HL-60 (cell line): ENCODE measurements at places on chromosomes 12 and 14.

DNA sequence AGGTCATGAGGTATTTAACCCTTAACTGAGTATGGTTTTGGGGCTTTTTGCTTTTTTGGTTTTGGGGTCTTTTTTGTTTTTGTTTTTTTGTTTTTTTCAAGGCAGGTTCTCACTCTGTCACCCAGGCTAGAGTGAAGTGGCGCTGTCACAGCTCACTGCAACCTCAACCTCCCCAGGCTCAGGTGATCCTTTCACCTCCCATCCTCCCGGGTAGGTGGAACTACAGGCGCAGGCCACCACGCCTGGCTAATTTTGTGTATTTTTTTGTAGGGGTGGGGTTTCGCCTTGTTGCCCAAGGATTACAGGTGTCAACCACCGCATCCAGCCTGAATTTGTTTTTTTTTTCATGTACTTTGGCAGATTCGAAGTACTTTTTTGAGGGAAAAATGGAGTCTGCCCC is 19.9 kb downstream of the RAP1B start:
- no peak for DNase-seq

DNA sequence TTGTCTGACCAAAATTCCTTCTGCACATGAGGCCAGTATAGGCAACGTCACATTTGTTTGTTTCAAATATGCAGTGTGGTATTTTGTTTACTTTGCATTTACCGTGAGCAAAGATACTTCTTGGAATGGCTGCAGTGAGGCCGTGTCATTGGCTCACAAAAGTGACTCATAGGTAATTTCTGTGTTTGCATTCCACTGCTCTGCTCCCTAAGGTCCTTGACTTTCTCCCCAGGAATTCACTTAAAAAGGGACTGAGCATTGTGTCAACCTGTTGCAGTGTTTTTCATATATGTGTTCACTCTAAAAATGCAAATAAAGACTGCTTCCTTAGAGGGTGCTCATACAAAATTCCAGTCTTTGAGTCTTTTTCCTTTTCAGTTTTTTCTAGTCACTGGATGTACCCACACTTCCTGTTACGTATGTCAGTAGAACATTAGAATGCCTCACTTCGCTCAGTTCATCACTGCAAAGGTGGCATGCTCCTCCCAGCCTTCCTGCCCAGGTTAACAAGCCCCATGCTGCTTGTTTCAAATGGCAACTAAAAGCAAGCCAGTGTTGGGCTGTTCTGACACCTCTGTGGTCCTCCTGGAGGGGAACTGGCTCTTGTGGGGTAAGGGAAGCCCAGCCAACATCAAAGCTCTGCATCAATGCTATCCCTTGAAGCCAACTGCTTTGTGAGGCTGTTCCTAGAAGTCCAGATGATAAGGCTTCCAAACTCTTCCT is 9.1 kb downstream of the C12orf76 start:
- no peak for DNase-seq

GRCh38 chr14:81068176-81068782 is 112.9 kb downstream of the TSHR start:
- no peak for DNase-seq

DNA sequence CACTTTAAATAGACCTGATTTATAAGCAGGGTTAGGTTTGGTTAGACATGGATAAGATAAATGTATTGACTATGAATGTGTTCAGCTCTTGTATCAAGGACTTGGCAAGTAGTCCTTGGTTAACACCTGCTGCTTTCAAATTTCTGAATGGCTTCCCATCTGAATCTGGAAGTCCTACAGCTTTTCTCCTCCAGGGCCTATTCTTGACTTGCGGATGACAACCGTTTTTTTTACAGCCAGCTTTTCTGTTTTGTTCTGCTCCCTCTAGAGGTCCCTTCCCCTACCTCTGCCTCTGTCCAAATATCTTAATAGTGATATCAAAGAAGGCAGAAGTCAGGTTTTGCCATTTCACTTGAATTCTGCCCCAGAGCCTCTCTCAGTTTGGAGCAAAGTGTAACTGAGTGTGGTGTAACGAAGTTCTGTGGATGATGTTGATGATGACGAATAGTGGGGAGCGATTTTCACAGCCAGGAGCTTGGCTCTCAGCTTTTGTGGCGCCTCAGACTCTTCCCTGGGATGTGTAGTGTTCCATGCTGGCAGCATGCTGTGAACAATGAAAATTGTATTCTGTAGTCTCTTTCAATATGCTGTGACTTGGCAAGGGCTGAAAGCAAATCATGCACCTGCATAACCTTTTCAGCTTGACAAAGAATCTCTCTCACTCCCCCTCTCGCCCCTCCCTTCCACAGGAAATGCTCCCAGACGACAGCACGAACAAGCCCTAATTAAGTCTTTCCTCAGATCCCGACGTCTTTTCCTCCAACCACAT is 5.0 kb upstream of the SLC4A8 start:
- no peak for DNase-seq

- no peak for DNase-seq
Measured at GRCh38 chr12:128594521-128594920, 229.2 kb downstream of the SLC15A4 start.

GRCh38 chr12:3077572-3078081 is 448 bp downstream of the TSPAN9 start:
- no peak for DNase-seq

- no peak for DNase-seq
Measured at GRCh38 chr14:59848671-59849070, 21.9 kb downstream of the RTN1 start.

- no peak for DNase-seq
Measured at GRCh38 chr14:100784523-100785337, 41.2 kb upstream of the MEG3 start.

DNA sequence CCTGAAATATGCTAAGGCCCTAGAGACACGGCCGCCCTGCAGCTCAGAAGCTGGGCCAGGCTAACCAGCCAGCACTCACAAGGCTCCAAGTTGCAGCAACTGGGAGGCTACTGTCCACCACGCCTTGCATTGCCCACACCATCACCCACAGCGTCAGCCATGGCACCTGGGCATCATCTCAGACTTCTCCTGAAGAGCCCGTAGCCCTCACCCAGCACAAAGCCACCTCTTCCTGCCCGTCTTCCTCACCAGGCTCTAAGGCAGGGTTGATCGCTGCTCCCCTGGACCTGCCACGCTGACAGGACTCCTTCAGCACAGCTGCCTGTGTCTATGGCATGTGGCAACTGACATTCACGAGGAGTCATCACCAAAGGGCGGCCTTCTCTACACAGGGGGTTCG is 38.1 kb downstream of the CDC42BPB start:
- DNase-seq = no peak

DNA sequence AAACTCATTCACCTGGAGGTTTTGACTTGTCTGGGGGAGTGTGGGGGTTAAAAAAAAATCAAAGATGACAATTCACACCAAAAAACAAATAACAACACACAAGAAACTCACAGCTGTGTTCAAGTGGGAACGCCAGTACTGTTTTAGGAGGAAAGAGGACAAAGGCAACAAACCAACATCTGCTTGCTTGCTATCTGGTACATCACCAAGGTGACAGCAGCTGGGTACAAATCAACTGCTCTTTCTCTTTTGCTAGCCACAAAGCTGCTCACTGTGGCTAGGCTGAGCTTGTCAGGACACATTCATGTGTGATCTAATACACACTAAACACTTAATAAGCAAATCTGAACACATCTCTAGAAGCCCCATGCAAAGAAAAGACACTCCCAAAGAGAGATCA is 128.0 kb upstream of the RAP1B start:
- DNase-seq = no peak

GRCh38 chr12:122161682-122162081 is 12.3 kb downstream of the IL31 start:
- DNase-seq = peak; percentile 9

- DNase-seq = no peak
Measured at GRCh38 chr12:43762596-43762995, 3.8 kb downstream of the IRAK4 start.

GRCh38 chr12:27260746-27261145 is 16.7 kb downstream of the STK38L start:
- no peak for DNase-seq

DNA sequence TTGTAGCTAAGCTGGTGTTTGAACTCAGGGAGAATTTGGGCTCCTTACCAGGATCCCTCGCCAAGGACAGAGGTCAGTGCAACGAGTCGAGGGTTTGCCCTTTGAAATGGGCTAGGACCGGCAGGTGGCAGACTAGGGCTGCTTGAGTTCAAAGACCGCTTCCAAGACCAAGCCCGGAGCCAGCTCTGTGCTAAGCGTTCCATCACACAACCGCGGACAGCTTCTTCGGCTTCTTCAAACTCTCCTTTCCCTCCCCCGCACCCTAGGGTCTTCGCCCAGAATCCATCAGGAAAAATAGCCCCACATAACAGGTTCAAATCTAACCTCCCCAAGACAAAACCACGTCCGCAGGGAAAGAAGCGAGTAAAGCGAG is 705 bp upstream of the FLVCR2 start:
- peak; percentile 76 for DNase-seq

GRCh38 chr12:99910342-99910741 is 74.4 kb downstream of the ANKS1B start:
- no peak for DNase-seq

DNA sequence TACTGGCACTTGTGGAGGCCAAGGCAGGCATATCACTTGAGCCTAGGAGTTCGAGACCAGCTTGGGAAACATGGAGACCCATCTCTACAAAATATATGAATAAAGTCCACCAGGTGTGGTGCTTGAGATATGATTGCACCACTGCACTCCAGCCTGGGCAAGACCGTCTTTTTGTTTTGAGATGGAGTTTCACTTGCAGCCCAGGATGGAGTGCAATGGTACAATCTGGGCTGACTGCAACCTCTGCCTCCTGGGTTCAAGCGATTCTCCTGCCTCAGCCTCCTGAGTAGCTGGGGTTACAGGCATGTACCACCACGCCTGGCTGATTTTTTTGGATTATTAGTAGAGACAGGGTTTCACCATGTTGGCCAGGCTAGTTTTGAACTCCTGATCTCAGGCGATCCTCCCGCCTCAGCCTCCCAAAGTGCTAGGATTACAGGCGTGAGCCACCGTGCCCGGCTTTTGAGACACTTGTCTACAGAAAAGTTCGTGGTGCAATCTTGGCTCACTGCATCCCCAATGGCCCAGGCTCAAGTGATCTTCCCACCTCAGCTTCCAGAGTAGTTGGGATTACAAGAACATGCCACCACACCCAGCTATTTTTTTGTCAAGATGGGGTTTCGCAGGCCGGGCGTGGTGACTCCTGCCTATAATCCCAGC is 16.3 kb upstream of the ATP5F1B start:
- no peak for DNase-seq

GRCh38 chr14:87271331-87271730 is 721.7 kb downstream of the GALC start:
- DNase-seq = no peak

- no peak for DNase-seq
Measured at GRCh38 chr12:25981597-25981996, 23.1 kb downstream of the RASSF8 start.

DNA sequence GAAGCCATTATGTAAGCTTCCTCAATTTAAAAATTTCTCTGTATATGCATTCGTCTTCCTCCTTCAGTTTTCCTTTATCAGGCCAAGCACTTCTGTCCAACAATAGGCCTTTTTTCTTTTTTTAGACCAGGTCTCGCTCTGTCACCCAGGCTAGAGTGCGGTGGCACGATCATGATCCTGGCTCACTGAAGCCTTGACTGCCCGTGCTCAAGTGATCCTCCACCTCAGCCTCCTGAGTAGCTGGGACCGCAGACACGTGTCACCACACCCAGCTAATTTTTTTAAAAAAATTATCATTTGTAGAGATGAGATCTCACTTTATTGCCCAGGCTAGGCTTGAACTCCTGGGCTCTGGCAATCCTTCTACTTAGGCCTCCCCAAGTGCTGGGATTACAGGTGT is 25.8 kb downstream of the TAOK3 start:
- DNase-seq = peak; percentile 41

- DNase-seq = no peak
Measured at GRCh38 chr12:123033392-123034021, 53.0 kb downstream of the ARL6IP4 start.

DNA sequence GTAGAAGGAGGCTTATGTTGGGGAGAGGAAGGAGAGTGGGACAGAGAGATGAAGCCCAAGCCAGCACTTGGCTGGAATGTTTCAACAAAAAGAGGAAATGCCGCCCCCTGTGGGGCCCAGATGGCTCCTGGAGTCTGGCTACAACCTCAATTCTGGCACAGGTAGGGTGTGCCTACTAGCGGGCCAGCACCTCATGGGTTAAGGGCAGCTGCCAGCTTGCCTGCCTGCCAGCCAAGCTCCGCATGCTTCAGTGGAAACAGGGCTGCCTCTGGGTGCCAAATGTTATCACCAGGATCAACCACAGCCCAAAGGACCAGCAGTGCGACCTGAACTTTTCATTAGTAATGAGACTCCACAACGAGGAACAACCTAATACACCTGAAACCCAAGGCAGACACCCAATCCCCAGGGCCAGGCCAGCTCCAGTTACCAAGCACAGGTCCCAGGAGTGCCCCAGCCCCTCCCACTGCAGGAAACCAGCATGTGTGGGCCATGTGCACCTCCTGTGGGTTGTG is 11.3 kb downstream of the RAB15 start:
- no peak for DNase-seq

DNA sequence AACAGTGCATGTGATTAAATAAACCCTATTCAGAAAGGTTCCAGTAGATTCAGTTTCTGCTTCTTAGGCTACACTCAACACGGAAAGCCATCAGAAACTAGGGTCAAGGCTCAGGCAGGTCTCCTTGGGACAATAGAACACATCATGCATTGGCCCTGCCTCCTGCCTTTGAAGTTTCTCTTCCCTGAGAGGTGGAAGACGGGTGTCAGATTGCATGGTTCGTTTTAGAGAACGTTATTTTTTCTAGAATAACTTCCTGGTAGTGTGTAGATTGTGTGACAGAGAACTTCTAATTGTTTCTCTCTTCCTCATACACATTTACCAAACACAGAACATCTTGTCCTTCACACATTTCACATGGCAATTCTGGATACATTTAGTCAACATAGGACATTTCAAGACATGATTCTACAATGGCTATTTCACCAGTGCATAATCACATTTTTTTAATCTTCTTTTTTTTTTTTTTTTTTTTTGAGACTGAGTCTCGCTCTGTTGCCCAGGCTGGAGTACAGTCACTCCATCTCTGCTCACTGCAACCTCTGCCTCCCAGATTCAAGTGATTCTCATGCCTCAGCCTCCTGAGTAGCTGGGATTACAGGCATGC is 106.6 kb upstream of the AMN1 start:
- DNase-seq = no peak

- no peak for DNase-seq
Measured at GRCh38 chr14:37972941-37973887, 234.5 kb upstream of the SSTR1 start.

GRCh38 chr12:38282886-38283285 is 33.7 kb upstream of the ALG10B start:
- DNase-seq = no peak

- DNase-seq = no peak
Measured at GRCh38 chr12:93520454-93520853, 52.0 kb upstream of the SOCS2 start.

- peak; percentile 18 for DNase-seq
Measured at GRCh38 chr14:37594971-37595808, at the start of the genes FOXA1 and TTC6. TSS of gene FOXA1 (minus strand) at chr14:37595249. CDS start at chr14:37594972, 277 bp downstream. TSS of gene TTC6 (plus strand) at chr14:37595629. CDS start at chr14:37622065, 26,436 bp downstream.
